Neural progenitor cell (in vitro differentiated cells): ENCODE measurements at places on chromosomes 12 and 14. TPM values are rescaled to one million over a fixed set of nuclear protein-coding genes. Genes with fewer than 3 reads are reported as not detected.

The SMAGP gene
- total RNA-seq, result 19.0 and 24.3 TPM in 2 replicates

The DPY19L2 gene
- total RNA-seq, result 14.7 and 21.2 TPM in 2 replicates

The HOXC12 gene
- total RNA-seq, result not detected in 2 replicates

The SLC4A8 gene
- 10.1 and 132 TPM in 2 replicates for total RNA-seq

- DNase-seq, result no peak
Measured at GRCh38 chr12:6866920-6867412, 365 bp upstream of the TPI1 start.

GRCh38 chr14:23174296-23175184, 8.9 kb downstream of the SLC7A8 start:
- DNase-seq, result peak; percentile 62

DNA sequence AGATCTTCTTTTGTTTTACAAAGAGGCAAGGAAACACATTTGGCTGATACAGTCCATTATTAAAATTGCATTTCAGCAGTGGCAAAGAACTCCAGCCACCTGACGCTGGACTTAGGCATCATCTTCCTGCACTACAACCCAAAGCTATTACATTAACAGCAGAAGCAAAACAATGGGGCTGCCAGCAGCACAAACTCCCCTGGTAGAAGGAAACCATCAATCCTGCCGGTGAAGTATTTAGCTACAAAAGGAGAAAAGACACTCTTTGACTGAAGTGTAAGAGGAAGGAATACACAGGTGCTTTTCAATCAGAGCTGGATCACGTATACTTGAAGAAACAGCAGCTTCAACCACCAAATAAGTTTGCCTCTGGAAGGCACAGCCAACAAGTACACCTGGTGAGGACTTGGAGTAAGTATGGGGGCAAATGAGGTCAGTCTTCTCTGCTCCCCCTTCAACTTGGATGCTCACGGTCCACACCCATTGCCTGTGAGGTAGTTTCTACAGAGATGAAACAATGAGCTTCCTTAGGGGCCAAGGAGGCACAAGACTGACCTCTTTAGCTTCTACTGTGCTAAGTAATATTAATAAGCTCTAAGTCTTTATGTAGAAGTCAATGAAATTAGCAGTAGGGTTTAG, 125.9 kb upstream of the FOXN3 start:
- no peak for DNase-seq

- DNase-seq, result no peak
Measured at GRCh38 chr12:47321436-47321835, 241.7 kb upstream of the AMIGO2 start.

- no peak for DNase-seq
Measured at GRCh38 chr12:21456291-21456780, 18.9 kb downstream of the PYROXD1 start.

GRCh38 chr14:23043145-23043544, 1.1 kb downstream of the PSMB11 start:
- DNase-seq, result no peak
